Epithelial cell of esophagus (primary cell): ENCODE measurements at places on chromosomes 16 and 17.
A peak's percentile ranks its signal among the peaks of the same experiment; 100 is the strongest.

- no peak for DNase-seq
Measured at GRCh38 chr17:57699751-57700219, 45.3 kb downstream of the CCDC182 start.

DNA sequence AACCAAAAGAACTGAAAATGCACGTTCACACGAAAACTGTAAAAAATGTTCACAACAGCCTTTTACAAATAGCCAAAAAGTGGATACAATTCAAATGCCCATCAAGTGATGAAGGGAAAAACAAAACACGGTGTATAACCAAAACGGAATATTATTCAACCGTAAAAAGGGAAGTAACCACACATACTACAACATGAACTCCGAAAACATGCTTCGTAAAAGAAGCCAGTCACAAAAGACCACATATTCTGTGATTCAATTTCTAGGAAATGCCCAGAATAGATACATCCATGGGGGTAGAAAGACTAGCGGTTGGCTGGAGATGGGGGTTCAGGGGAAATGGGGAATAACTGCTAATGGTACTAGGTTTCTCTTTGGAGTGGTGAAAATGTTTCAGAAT, 81.5 kb upstream of the TRAP1 start:
- DNase-seq, result no peak

DNA sequence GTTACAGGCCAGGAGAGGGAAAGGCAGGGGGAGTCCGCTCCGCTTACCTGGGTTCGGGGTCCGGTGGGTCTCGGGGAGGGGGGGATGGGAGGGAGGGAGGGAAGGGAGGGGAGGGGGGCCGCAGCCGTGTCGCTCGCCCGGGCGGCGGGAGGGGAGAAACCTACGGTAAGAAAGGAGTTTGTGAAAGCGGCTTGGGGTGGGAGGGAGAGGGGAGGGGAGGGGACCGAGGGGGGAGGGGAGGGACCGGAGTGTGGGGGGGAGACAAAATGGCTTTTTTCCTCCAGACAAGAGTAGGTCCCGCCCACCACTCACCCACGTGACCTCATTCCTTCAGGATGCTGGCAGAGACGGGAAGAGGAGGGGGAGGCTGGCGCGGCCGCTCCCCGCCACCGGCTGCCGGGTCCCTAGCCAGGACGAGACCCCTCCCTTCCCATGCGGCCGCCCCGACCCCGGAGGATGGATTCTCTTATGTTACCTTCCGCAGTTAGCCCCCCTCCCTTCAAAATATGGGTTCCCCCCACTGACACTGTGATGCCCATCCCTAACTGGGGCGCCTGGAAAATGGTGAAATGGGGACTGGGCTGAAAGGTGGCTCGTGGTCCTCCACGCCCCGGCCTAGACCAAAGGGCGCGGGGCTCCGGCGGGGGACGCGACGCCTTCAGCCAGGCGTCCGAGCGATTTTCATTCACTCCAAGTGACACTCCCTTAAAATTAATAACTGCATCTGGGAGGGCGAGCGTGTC, at the start of gene PCGF2:
PCGF2 (minus strand) TSS at position 188 of the 743 bp plus-strand sequence. CDS start 7,934 bp downstream, outside the sequence.
- DNase-seq, result peak; percentile 83

GRCh38 chr17:17866425-17866824, 29.6 kb upstream of the SREBF1 start:
- no peak for DNase-seq

DNA sequence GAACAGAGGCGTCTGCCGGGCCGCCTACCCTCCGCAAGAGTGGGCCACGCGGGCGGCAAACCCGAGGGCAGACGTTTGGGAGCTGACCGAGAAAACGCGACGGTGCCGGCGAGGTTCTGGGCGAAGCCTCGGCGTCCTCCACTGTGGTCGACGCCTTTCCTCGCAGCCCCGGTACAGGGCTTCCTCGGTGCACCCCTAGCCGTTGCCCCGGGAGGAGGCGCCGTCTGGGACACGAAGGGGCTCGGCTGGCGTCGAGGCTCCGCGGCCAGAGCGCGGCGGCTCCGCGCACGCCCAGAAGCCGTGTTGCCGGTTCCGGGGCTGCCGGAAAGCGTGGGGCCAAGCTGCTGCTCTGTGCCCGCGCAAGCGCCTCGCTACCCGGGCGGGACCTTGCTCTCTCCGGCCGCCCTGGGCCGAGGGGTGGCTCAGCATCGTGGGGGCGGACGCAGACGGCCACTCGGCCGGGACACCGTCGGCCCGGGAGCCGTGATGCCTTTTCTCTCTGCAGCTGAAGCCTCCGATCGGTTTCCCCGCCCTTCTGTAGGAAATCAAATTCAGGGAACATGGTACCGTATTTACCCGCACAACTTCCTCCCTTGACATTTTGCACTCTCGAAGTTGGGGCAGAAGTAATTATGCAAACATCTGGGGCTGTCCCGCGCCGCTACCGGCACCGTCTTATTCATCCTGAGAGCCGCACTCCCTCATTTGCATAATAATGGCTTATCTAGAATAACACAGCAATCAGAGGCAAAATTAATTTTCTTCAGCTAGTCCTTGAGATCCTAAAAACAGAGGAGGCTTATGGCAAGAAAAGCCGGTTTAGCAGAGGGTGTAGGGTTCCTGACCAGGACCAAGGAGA, 7.3 kb upstream of the CBX8 start:
- DNase-seq, result peak; percentile 56

- DNase-seq, result peak; percentile 81
Measured at GRCh38 chr16:15613676-15614075, 29.3 kb downstream of the MARF1 start.

DNA sequence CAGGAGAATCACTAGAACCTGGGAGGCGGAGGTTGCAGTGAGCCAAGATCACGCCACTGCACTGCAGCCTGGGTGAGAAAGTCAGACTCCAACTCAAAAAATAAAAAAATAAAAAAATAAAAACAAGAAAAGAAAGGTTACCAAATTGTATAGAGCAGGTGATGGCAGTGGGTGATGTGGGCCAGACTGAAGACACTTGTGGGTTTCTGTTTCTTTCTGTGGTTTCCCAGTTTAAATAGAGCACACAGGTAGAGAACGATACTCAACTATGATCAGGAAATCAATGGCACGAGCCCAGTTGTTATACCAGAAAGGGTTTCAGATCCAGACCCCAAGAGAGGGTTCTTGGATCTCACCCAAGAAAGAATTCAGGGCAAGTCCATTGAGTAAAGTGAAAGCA, 32.6 kb downstream of the NUBP1 start:
- DNase-seq, result no peak

GRCh38 chr16:24018485-24018884, 182.7 kb downstream of the PRKCB start:
- DNase-seq, result no peak

- DNase-seq, result peak; percentile 82
Measured at GRCh38 chr17:49450735-49451134, 36.1 kb upstream of the PHB1 start.
